A549 treated with DMSO at 1 μM for 4 hours (cell line): ENCODE measurements at places on chromosomes 11 and 22. TPM values are rescaled to one million over a fixed set of nuclear protein-coding genes. Genes with fewer than 3 reads are reported as not detected.

CXCR5 gene
- total RNA-seq = 0.07 to 0.24 TPM (median 0.20 TPM) in 5 replicates

TSSK2 gene
- total RNA-seq = 0.07 TPM in 1 of 5 replicates, not detected in the others

CARD16 gene
- not detected in 5 replicates for total RNA-seq

BDNF gene
- total RNA-seq = 7.2 to 10.3 TPM (median 9.3 TPM) in 5 replicates

CCDC73 gene
- total RNA-seq = 0.02 to 0.06 TPM (median 0.05 TPM) in 4 of 5 replicates, not detected in the other

TRIM3 gene
- 14.9 to 21.1 TPM (median 18.1 TPM) in 5 replicates for total RNA-seq

INSC gene
- total RNA-seq = not detected in 5 replicates

SULT4A1 gene
- total RNA-seq = not detected in 5 replicates

PGA4 gene
- total RNA-seq = not detected in 5 replicates

RGL4 gene
- total RNA-seq = 0.04 TPM in 1 of 5 replicates, not detected in the others

SMTNL1 gene
- not detected in 5 replicates for total RNA-seq
